ENCODE measurements at places on chromosomes 7 and 10.

DNA sequence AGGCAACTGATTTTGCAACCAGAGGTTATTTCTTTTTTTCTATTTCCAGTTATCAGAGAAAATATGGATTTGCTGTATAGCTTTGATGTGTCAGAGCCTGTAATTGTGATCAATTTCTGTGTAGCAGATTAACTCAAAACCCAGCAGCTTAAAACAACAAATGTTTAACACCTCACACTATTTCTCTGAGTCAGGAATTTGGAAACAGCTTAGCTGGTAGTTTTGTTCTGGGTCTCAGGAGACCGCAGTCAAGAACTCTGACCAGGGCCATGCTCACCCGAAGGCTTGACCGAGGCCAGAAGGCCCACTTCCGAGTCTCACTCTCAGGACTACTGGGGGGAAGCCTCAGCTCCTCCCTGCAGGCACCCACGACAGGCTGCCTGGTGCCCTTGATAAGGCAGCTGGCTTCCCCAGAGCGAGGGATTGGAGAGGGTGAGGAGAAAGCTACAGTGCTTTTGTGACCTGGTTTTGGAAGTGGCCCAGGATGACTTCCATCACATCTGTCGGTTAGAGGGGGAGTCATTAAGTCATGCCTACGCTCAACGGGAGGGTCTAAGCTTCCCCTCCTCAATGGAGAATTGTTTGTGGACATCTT, 105.7 kb upstream of the SHH start:
- DNase-seq, result no peak

DNA sequence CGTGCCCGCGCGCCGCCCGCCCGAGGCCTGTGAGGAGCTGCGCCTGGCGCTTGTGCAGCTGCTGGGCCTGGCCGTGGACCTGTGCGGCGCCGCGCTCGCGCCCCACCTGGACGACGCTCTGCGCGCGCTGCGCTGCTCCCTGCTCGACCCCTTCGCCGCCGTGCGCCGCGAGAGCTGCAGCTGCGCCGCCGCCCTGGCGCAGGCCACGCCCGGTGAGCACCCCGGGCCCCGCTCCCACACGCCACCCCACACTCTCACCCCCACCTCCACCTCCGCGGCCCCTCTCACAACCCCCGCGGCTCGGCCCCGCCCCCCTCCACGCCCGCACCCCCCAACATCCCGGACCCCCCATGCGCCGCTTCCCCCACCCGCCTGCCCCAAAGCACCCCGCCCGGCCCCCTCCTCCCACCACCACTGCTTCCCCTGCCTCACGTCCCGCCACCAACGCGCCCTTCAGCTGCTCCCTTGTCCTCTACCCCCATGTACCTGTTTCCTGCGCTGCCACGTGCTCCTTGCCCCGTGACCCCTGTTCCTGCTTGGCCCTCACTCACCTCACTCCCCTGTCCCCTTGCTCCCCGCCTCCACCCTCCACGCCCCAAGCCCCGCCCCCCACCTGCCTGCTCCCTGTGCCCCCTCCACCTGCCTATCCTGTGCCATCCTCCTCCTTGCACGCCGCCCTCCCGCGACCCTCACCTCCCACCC, at the start of gene PRKAR1B:
Gene PRKAR1B (minus strand): TSS at position 178 of the 702 bp plus-strand sequence. CDS start 15,776 bp downstream, outside the sequence.
- DNase-seq, result peak; percentile 34

DNA sequence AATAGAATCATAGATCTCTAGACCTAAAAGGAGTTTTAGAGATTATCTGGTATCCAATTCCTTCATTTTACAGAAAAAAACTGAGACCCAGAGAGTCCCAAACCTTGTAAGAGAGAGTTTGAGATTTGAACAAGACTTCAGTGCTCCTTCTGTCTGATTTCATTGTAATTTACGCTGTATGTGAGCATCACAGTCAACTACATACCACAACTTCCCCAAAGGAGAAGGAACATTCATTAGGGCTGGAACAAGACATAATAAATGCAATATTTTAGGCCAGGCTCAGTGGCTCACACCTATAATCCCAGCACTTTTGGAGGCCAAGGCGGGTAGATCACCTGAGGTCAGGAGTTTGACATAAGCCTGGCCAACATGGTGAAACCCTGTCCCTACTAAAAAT, 17.3 kb upstream of the PRKAR2B start:
- DNase-seq, result no peak

DNA sequence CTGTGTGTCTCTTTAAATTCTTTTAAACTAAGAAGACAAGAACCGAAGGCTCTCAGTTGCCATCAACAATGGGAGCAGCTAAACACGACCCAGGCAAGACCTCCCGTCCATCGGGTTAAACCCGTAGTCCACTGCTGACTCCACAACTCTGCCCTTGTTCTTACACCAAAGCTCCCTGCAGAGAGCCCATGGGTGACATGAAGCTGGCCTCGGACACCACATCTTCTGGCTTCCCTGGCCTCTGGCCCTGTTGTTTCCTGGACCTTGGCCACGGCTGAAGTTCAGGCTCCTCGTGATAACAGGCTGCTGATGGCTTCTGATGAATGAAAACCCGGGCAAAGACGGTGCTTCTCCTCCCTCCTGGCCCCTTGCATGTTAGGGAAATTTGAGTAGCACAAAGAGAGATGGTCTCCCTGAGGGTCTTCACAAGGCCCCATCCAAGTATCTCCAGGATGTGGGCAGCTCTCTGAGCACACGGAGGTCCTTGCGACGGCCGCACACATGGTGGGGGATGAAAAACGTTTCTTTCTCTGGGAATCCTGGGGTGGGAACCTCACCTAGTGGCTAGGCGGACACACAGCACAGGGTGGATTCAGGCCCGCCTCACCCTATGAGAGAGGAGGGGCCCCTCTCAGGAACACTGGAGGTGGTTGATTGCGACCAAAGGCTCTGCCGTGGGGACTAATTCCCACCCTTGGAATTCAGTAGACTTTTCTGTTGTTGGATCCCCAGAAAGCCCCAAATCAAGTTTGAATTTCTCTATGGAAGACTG, 271.1 kb downstream of the ADARB2 start:
- DNase-seq, result no peak

GRCh38 chr10:23630885-23631284, 192.0 kb downstream of the OTUD1 start:
- no peak for DNase-seq

GRCh38 chr10:22927661-22928403, at the start of gene ARMC3:
TSS of gene ARMC3 (plus strand) at chr10:22928053. CDS start at chr10:22931997, 3,944 bp downstream.
- peak; percentile 31 for DNase-seq

DNA sequence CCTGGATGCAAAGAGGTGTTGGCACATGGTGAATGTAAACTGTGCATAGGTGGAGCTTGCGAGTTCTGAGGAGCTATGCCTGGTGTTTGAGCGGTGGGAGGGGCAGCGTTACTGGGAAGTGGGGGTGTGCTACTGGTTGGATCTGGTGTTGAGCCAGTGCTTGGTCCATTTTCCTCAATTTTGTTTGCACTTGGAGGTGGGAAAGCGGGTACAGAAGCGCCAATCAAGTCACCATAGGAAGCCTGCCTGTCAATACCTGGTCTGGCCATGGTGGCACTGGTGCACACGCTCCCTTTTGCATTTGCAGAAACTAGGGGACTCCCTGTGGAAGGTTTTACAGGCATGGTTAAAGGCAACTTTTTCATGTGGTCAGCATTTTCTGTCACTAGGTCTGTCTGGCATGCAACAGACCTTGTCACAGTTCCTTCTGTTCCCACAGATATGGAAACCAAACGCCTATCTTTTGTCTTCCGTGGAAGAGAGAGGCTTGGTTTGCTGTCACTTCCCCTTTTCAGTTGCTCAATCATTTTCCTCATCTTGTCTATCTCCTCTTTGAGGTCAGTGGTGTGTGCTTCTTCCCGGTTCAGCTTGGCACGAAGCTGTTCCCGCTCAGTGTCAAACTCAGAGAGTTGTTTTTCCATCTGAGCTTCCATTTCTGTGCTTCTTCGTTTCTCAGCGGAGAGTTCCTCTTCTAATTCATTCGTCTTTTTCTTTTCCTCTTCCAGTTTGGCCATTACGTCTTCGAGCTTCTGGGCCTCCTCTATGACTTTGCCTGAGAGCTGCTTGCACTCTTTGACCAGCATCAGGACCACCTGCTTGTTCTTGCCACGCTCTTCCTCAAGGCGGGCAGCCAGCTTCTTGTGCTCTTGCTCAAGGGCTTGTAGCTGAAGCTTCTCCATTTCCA, 81.1 kb downstream of the CTTNBP2 start:
- no peak for DNase-seq

DNA sequence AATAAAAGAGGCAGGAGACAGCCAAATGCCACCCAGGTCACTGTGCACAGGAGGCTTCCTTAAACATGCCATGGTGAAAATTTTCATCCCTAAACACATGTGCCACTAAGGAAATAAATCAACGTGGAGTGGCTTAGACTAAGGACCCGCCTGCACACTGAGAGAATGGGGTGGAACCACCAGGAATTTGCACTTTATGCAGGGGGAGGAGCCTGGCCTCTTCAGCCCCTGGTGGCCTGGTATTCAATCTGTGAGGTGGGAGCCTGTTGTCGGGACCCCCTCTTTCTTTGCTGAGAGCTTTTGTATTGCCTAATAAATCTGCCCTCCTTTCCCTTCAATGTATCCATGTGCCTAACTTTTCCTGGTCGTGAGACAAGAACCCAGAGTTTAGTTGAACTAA, 204.6 kb upstream of the NRP1 start:
- DNase-seq, result no peak

DNA sequence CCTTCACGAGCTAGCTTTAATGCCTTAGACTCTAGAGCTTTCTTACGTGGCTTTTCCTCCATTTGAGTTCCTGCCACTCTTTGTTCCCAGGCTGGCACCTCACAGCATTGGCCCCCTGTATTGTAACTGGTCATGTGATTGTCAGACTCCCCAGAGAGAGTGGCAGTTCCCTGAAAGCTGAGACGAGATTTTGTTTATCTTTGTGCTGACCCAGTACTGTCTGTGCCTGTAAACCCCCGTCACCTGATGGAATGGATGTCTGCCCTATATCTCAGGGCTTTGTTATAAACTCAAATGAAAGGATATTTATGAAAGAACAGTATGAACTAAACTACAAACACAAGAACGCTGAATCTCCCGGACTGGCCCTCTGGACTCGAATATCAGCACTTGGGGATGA, 13.0 kb downstream of the NOBOX start:
- DNase-seq, result no peak

DNA sequence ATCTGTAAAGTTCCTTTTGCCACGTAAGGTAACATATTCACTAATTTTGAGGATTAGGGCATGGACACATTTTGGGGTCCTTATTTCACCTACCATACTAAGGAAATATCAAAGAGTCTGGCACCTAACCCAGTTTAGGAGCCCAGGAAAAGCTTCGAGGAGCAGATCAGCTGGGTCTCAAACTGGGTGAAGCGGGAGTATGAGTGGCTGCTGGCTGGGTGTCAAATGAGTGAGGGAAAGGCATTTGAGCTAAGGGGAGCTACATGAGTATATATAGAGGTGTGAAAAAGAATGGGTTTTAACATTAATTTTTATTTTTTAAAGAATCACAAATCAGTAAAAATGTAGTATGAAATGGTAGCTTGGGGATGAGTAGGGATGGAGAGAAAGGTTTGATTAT, 71.3 kb downstream of the MCU start:
- DNase-seq, result no peak

DNA sequence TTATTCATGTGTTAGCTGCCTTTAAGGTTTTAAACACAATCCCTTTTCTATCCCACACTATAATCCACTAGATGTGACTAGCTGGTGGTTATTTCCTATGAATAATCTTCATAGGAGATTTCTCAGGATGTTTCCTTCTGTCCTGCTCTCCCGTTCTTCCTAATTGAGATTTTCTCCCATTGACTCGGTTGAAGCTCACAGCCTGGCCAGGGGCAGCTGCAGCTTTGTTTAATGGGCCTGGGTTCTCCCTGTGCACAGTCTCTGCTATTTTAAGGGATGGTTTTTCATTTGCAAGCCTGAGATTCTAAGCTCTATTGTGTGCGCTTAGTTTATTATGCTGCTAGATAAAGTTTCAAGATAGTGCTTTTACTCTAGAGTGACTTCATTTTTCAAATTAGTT, 283.4 kb upstream of the AOAH start:
- no peak for DNase-seq

- DNase-seq, result no peak
Observed at GRCh38 chr7:47709051-47709450, 127.1 kb upstream of the TNS3 start.

DNA sequence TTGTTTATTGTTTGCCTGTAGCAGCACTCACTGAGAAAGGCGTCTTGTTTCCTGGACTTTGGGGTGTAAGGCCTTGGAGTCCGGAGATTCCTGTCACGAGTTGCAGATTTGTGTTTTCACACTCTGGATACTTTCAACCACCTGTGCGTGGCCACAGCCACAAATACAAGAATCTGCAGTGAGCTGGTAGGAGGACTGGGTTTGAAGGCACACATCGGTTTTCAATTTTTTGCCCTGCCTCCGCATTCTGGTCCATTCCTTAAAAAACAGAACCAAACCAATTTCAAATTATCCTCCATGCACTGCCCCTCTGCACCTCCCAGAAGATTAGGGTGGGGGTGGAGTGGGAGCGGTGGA, 619 bp downstream of the EXOC4 start:
- DNase-seq, result no peak

- no peak for DNase-seq
Observed at GRCh38 chr7:152702-153391, 39.5 kb upstream of the FAM20C start.

DNA sequence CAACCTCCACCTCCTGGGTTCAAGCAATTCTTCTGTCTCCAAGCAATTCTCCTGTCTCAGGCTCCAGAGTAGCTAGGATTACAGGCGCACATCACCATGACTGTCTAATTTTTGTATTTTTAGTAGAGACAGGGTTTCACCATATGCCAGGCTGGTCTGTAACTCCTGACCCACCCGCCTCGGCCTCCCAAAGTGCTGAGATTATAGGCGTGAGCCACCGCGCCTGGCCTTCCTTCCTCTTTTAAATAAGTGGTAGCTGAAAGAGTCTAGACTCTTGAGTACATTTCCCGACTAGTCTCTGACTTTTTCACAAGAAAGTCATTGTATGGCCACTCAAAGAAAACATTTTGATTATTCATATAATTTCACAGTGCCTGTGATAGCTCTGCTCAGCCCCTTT, 636.2 kb upstream of the ANKRD30A start:
- DNase-seq, result no peak

DNA sequence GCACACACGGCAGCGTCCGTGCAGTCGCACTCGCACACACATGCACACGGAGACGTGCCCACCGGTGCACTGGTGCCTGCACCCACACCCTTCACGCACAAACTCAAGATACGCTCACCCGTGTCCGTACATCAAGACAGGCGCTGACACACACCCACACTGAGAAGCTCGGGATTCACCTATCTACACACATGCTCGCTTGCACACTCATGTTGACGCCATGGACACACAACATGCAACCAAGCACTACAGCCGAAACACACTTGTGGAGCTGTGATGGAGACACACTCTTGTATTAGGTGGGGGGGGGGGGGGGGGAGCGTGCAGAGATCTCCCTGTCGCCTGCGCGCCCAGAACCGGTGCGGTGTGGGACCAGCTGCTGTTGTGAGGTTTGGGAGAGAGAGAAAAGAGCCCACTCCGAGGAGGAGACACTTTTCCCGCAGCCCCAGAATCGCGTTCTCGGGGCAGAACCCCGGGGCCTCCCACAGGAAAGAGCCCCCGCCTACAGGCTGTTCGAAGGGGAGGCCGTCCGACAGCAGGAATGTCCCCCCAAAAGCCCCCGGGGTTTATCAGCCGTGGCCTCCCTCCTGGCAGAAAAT, 605 bp upstream of the NFKB2 start:
- no peak for DNase-seq

GRCh38 chr7:98729121-98729520, 112.0 kb downstream of the NPTX2 start:
- no peak for DNase-seq

- no peak for DNase-seq
Observed at GRCh38 chr7:105345725-105346124, 43.0 kb downstream of the SRPK2 start.
